ENCODE measurements at places on chromosomes 4 and X.

GRCh38 chr4:75629239-75629638, 1.1 kb downstream of the CDKL2 start:
- DNase-seq: no peak

GRCh38 chr4:80207172-80207583, 9.9 kb downstream of the PRDM8 start:
- DNase-seq: no peak

GRCh38 chrX:56382278-56382677, 150.1 kb downstream of the KLF8 start:
- DNase-seq: no peak

DNA sequence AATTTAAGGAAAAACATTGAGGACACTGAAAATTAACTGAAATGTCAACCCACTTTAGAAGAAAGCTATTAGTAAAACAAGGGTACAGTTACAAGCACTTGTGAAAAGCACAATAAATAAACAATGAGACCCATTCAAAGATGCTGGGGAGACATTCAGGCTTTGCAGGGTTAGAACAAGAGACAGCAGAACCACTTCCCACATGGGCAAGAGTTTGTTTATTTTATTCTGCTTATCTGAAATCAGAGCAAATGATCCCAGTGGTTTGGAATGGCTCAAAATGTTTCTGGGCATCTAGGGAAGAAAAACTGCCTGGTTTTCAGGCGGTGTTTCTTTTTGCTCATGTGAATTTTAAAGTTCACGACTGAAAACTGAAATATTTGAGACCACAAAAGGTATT, 42.4 kb downstream of the PPP3CA start:
- DNase-seq: no peak
